ENCODE measurements at places on chromosomes 12 and 14.

- DNase-seq, result no peak
Measured at GRCh38 chr14:64253672-64254071, 40.5 kb downstream of the ESR2 start.

- DNase-seq, result no peak
Measured at GRCh38 chr12:100437038-100437841, 36.4 kb upstream of the NR1H4 start.

DNA sequence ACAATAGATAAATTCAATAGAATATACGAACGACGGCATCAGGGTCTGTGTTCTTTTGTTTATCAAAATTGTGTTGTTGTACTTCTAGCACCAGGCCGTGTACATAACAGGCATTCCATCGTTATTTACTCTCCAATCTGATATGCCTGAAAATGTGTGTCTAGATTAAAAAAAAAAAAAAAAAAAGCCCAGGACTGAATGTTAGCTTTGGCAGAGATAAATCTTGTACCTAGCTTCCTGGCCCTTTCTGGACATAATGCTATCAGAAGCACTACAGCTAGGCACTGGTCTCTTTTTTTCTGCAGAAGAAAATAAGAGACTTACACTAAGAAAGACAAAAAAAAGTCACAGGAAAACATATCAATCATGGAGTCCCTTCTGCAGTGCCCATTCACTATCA lies 37.0 kb downstream of the CDKL1 start:
- DNase-seq, result no peak

GRCh38 chr12:11795913-11796459 lies 146.5 kb downstream of the ETV6 start:
- no peak for DNase-seq

GRCh38 chr14:82412545-82412944 lies 878.9 kb upstream of the SEL1L start:
- DNase-seq, result no peak

GRCh38 chr14:40096968-40097367 lies 664.7 kb upstream of the FBXO33 start:
- DNase-seq, result no peak

Data from ovary (tissue), 10 donors.